ENCODE measurements at places on chromosomes 11 and 22.

GRCh38 chr11:24253237-24253760 is 243.6 kb upstream of the LUZP2 start:
- no peak for DNase-seq

DNA sequence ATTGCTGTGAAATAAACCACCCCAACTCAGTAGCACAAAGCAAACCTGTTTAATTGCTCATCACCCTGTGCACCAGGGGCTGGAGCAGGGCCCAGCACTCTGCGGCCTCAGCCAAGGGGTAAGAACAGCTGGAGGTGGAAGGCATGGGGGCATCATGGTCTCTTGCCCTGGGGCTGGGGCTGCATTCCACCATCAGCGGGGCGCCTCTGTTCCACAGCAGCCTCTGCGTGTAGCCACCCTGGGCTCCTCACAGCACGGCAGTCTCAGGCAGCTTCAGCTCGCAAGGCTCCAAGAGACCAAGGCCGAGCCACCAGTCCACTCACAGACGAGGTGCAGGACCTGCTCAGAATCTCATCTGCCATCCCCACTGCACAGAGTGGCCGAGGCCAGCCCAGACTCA is 630.7 kb downstream of the TBC1D22A start:
- no peak for DNase-seq

DNA sequence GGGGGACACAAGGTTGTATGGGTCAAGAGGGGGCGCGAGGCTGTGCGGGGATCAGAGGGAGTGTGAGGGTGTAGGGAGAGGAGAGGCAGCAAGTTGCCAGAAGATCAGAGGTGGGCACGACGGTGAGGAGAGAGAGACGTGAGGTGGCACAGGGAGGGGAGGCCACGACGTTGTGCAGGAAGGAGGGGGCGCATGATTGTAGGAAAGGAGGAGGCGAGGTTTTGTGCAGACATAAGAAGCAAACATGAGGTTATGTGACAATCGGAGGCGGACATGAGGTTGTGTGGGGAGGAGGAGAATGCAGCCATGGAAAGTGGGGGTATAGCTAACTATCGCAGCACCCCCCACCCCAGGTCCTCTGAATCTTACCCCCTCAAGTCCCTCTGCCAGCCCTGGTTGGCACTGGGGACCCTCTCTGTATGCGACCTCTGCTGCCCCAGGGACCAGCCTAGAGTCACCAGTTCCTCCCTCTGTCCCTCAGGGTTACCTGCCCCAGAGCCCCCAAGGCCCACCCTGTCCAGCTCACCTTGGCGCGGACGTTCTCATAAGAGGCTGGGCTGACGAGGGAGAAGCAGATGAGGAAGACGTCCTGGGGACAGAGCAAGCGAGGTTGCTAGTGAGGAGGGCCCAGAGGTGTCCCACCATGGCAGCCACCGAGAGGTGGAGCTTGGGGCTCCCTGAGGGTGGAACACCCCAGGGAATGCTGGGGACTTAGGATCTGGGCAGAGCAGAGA is 12.5 kb downstream of the RAC2 start:
- no peak for DNase-seq

GRCh38 chr22:25997886-25998775 is 171.1 kb upstream of the SEZ6L start:
- no peak for DNase-seq

DNA sequence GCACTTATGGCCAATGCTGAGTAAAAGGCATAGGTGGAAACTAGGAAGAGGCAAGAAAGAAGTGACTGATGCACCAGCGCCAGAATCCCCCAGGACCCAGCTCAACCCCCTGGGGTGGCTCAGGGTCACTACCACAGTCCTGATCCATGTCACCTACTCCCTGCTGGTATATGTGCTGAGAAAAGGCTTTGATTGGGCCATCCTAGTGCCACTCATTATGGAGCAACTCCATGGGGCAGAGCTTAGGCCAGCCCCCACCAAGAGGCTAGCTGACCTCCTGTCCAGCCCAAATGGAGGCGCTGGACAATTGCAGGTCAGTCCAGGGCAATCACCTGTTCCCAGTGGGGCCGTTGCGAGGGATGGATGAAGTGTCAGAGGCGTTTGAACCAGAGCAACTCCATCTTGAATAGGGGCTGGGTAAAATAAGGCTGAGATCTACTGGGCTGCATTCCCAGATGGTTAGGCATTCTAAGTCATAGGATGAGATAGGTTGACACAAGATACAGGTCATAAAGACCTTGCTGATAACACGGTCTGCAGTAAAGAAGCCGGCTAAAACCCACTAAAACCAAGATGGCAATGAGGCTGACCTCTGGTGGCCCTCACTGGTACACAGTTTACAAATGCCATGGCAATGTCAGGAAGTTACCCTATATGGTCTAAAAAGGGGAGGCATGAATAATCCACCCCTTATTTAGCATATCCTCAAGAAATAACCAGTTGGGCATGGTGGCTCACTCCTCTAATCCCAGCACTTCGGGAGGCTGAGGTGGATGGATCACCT is 20.6 kb upstream of the DAGLA start:
- no peak for DNase-seq

GRCh38 chr22:22714600-22715335 is 70.4 kb downstream of the GGTLC2 start:
- no peak for DNase-seq

GRCh38 chr11:91956711-91957110 is 267.9 kb upstream of the FAT3 start:
- DNase-seq = no peak

DNA sequence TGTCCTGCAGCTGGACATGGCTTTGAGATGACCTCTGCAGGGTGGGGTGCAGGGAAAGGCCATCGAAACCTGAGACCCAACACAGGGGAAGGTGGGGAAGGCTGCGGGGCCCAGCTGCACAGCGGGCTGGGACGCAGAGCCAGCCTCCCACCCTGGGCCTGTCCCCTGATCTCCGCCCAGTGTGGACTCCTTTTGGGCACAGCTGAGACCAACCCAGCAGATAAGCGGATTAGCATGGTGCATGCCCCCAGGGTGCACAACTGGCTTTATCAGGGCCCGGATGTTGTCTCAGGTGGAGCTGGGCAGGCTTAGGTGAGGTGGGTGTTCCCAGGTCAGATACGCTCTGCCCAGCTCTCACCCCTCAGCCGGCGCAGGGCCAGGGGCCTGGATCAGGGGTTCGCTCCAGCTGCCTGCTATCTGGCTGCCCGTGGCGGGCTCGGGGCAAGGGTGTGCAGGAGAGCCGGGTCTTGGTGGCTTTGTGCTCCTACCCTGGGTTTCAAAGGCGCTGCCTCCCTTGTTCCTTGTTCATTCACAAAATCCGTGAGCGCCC is 28.1 kb upstream of the MUC5AC start:
- no peak for DNase-seq

GRCh38 chr11:44488165-44488965 is 77.1 kb upstream of the CD82 start:
- no peak for DNase-seq

- DNase-seq = no peak
These were observed 93.2 kb downstream of the GGTLC2 start for GRCh38 chr22:22737590-22737989.

- DNase-seq = no peak
These were observed 197.1 kb downstream of the FAM76B start for GRCh38 chr11:95592471-95592870.

DNA sequence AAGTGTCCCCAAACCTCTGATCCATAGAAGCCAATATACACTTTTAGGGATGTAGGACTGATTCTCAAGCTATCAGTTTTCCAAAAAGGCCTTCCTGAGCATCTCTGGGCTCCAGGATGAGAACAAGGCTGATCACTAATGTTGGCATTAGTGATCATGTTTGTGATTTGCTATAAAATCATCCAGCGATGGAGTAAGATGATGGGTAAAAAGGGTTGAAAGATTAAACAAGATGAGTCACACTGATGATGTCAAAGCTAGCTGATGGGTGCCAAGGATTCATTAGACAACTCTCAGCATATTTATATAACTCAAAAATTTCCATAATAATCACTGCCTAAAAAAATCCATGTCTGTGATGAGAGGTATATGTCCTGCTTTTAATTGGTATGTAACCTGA is 42.8 kb downstream of the ZNF280B start:
- peak; percentile 7 for DNase-seq

GRCh38 chr11:115665175-115665821 is 161.1 kb upstream of the CADM1 start:
- no peak for DNase-seq

- DNase-seq = no peak
These were observed 262.5 kb upstream of the ARHGAP20 start for GRCh38 chr11:110974731-110975130.

GRCh38 chr11:75795276-75796090 is 19.5 kb upstream of the UVRAG start:
- DNase-seq = peak; percentile 41

DNA sequence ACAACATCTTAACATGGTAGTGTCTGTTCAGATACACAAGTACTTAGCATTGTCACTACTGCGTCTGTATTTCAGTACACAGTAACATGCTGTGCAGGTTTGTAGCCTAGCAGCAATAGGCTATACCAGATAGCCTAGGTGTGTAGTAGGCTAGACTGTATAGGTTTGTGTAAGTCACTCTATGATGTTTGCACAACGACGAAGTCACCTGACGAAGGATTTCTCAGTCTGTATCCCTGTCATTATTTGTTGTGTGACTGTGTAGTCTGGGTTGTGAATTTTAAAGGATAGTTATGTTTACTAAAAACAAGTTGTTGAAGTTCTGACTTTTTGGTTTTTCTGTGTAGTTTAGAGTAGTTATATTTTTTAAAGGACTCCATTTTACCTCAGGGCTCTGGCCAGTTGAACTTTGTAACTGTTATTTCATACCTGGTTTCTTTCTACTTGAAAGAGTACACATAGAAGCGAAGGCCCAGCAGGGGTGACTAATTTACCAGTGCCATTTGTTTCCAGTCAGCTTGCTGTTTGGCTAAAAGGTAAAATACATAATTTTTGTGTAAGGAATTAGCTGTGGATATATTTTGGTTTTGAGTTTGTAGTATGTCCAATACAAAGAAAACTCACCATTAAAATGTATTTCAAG is 72.3 kb downstream of the PPP6R3 start:
- DNase-seq = no peak
